Stimulated activated CD8-positive, alpha-beta memory T cell treated with anti-CD3 and anti-CD28 coated beads, Interleukin-4, amount 100 ng/mL, for 48 hours (primary cell): ENCODE measurements at places on chromosomes 1 and 21.

- DNase-seq, result no peak
Measured at GRCh38 chr1:50724626-50725286, 235.3 kb downstream of the FAF1 start.

GRCh38 chr1:116418091-116418830 lies 45.2 kb downstream of the ATP1A1 start:
- DNase-seq, result peak; percentile 91

DNA sequence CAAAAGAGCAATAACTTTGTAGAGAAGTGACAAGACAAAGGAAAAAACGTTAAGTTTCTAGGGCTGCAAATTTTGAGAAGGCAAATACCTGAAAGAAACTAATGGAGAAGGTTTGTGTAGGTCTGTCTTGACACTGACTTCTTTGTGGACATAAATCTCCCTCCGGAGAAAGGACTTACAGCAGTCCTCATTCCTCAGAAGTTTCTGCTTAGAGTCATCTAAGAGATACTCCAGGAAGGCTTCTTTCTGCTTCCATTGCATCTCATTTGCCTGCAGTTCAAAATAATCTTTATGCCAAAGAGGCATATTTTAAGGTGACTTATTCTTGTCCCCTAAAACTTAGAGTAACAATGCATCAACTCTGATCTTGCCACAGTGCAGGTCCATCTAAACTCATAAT lies 4.4 kb upstream of the C4BPB start:
- no peak for DNase-seq

GRCh38 chr1:167763525-167764220 lies 41.9 kb downstream of the MPZL1 start:
- no peak for DNase-seq

DNA sequence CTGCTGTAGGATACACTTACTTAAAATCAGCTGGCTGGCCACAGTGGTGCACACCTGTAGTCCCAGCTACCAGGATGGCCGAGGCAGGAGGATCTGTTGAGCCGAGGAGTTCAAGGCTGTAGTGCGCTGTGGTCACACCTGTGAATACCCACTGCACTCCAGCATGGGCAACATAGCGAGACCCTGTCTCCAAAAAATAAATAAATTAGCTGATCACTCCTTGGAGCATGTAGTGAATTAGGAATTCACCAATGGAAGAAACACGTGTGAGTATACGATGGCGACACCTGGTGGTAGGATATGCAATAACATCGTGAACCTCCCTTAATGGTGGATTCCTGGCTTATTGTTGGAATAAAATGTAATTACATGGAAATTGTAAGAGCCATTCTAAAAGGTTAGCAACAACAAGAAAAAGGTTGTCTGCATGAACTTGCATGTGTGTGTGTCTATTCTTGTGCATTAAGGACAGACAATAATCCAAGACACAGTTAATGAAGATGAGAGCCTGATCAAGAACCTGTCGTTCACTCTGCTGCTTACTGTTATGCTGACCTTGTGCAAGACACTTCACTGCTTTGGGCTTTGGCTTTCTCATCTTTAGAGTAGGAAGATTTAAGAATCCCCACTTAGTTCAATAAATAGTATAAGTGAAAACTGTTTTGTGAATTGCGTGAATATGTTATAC lies 38.6 kb upstream of the COX20 start:
- peak; percentile 72 for DNase-seq

DNA sequence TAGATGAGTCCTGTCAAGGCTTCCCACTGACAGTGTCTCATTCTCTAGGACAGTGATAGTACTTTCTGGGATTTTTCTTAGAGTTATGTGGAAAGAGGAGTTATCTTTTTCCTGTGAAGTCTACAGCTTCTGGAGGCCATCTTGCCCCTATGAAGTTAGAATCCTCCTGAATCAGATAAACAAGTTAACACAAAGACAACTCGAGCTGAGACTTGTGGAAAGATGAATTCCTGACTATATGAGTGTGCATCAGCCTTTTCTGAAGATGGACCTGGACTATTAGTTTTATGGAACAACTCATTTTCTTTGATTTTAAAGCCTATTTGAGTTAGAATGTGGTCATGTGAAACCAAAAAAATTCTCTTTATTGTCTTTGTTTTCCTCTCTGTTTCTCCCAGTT lies 290.9 kb downstream of the LRRIQ3 start:
- no peak for DNase-seq

DNA sequence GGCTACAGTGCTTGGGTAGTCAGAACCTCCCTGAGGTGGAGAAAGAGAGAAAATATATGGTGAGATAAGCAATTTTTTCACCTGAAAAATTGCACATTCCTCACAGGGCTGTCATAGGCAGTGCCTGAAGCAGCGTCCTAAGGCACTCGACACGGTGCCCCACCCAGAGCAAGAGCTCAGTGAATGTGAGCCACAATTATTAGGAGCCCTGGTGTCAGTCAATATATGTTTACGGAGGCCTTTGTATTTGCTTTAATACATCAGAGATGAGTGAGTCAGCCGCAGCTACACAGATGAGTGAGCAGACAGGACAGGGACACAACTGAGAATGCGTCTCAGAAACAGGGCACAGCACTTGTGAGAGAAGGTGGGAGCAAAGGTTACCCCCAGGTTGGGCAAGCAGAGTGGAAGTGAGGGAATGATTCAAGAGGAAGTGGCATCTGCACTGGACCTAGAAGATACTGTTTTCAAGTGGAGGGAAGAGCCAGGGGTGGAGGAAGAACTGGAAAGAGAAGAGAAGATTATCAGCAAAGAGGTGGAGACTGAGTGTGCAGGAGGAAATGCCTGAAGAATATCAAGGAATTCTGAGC lies 5.2 kb upstream of the PIGC start:
- no peak for DNase-seq

- peak; percentile 41 for DNase-seq
Measured at GRCh38 chr1:2583331-2583791, 3.2 kb upstream of the PRXL2B start.

- no peak for DNase-seq
Measured at GRCh38 chr1:197127246-197127912, 19.1 kb downstream of the ASPM start.

DNA sequence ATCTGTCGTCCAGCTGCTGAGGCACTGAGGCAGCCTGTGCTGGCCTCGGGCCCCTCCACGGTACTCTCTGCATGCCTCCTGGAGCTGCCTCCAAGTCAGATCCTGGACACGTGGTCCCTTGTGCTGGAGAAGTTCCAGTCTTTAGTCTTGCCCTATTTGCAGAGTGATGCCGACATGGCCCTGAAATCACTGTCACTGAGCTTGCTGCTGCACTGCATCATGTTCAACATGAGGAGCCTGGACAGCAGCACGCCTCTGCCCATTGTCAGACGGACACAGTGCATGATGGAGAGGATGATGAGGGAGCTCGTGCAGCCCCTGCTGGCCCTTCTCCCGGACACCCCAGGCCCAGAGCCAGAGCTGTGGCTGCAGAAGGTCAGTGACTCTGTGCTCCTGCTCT lies 10.0 kb downstream of the URB2 start:
- DNase-seq, result no peak

- DNase-seq, result peak; percentile 45
Measured at GRCh38 chr1:228860911-228861831, 125.9 kb downstream of the RHOU start.

DNA sequence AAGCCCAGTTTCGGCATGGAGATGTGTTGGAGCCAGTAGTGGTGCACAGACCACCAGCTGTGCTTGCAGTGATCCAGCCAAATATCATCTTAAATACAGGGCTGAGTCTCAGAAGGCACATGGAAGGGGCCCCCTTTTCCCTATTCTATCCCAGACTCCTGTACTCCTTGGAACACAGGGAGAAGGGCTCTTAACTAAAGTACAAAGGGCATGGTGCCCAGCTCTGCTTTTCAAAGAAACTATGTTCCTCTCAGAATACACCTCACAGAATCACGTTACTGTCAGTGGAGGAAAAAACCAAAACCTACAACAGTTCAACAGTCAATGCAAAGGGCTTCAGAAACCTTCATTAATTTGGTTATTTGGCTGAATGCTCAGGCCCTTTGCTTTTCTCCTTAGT lies 180.6 kb upstream of the C1orf105 start:
- DNase-seq, result no peak

- no peak for DNase-seq
Measured at GRCh38 chr21:41537356-41537755, 29.4 kb upstream of the TMPRSS2 start.

DNA sequence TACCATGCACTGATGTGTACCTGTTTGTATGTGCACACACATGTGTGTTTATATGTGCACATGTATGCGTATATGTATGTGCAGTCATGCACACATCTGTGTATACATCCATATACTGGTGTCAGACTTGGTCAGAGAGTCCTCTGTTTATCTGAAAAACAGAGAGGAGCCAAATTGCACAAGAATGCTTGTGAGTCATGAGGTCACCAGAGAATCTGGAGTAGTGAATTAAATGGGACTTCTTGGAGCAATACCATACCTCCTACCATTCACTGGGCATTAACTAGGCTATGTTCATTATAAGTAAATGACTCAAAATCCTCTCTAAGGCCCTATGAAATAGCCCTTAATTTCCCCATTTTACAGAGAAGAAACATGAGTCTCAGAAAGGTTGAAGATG lies 272.1 kb upstream of the C1orf87 start:
- no peak for DNase-seq

GRCh38 chr1:101293461-101294051 lies 56.7 kb downstream of the S1PR1 start:
- peak; percentile 77 for DNase-seq

- DNase-seq, result no peak
Measured at GRCh38 chr1:201332021-201332420, 45.5 kb downstream of the TNNT2 start.

DNA sequence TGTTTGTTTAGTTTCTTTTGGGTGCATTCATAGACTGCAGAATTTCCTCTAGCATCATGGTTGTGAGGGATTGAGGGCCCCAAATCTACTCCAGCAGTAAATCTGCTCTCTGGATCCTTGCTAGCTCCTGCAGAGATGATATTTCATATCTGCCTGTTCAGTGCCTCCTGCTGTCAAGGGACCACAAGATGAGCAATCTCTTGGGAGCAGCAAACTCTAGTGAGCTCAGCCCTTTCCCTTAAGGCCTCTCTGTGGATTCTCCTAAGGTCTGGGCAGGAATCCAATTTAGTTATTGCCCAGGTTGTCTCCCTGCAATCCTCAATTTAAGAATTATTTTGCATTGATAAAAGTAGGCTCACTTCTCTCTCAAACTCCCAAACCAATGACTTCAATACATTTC lies 76.9 kb downstream of the RGS18 start:
- DNase-seq, result no peak

- no peak for DNase-seq
Measured at GRCh38 chr21:36792505-36792967, 93.6 kb downstream of the SIM2 start.

DNA sequence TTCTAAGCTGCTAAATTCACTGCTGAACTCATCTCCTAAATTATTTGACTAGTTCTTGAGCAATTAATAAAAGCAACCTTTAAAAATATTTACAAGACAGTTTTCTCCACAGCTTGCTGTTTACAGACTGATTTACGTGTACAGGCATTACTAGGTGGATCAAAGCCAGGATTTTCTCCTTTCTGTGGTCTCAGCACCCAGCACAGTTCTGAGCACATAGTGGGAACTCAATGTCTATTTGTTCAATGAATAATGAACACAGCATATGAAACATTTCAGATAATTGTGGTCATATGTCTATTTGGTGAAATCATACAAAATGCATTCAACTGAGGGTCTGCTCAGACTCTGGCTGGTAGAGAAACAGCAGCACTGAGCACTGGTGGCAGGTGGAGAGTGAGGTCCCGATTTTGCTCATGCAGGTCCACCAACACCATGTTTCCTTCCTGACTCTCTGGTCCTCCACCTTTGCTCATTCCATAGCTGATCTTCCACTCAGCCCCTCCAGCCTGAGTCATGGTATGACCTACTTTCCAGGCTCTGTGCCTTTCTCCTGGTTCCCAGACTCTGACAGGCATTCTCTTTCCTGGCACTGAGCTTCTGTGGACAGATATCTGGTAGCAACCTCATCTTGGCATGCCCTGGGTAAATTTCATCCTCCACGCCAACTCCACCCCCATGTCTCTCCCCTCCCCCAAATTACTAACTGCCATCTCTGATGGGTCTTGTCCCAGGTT lies 311.3 kb downstream of the TGFB2 start:
- DNase-seq, result no peak

- no peak for DNase-seq
Measured at GRCh38 chr1:57494530-57495079, 70.7 kb upstream of the DAB1 start.
